ENCODE measurements at places on chromosomes 6 and 20.

DNA sequence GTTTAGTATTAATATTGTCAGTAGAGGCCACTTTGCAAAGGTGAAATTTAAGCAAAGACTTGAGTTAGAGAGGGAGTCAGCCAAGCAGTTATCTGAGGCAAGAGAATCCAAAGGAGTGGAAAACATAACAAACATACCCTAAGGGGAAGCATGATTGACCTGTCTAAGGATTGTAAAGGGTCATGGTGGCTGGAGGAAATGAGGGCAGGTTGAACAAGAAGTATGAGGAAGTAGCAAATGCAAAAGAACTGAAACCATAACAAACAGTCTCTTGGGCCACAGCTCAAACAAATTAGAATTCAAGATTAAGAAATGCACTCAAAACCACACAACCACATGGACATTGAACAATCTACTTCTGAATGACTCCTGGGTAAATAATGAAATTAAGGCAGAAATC is 103.2 kb downstream of the FBXO5 start:
- no peak for DNase-seq

DNA sequence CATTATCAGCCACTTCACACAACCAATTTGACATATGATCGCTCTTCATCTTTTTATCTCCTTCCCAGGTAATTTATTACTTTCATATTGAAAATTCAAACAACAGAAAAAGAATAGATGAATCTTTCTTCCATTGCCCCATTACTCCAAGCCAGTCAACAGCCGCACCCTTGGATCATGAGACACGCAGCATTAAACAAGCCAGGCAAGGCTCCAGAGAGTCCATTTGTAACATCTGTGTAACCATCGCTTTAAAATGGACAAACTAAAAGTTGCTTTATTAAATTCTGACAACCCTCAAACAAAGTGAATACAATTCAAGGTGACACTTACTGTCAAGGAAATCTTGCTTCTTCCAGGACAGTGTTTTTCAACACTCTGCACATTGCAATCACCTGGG is 200.3 kb downstream of the EPM2A start:
- no peak for DNase-seq

- DNase-seq = no peak
Observed at GRCh38 chr20:62225820-62226635, 6.0 kb upstream of the HRH3 start.

DNA sequence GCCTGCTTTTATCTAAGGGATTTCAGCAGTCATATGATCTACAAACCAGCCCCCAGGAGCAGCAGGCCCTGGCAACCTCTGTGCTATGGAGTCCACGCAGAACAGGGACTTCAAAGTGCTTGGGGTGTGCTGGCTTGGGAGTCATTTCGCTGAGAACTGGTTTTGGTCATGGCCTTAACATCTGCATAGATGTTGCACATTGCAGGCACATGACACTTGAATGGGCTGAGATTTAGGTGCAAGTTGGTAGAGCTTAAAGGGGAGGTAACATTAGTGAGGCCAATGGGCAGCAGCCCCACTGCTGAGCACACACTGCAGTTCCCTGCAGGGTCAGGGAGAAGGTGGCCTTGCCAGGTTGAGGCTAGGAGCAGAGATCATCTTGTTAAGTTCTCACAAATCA is 43.6 kb downstream of the RREB1 start:
- DNase-seq = no peak

DNA sequence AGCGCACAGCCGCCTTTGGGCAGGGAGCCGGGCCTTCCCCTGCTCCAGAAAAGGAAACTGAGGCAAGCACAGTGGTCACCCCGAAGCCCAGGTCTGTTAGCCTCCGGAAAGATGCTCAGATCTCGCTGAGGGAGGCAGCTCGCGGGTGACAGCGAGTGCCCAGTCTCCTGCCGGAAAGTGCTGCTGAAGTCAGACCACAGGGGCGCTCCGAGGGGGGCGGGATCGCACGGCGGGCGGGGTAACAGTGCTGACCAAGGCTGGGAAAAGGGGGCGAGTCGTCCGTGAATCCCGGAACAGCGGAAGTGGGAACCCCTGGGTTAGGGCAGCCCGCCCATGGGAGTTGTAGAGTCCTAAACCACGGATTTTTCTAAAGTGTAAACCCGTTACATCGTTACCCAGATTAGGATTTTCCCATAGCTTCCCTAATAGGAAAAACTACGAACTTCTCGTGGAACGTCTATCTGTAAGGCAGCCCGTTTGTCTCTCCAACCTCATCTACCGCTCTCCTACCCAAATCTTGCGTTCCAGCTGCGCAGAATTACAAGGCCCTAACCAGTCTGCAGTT is 504 bp downstream of the VPS16 start:
- peak; percentile 40 for DNase-seq
